Stimulated activated CD8-positive, alpha-beta memory T cell treated with anti-CD3 and anti-CD28 coated beads, Interleukin-15, amount 100 ng/mL, for 4 hours (primary cell): ENCODE measurements at places on chromosomes 2 and 18.

- no peak for DNase-seq
Observed at GRCh38 chr2:233165895-233166661, 85.4 kb upstream of the ATG16L1 start.

GRCh38 chr2:201404699-201405280, 46.5 kb downstream of the TRAK2 start:
- no peak for DNase-seq

DNA sequence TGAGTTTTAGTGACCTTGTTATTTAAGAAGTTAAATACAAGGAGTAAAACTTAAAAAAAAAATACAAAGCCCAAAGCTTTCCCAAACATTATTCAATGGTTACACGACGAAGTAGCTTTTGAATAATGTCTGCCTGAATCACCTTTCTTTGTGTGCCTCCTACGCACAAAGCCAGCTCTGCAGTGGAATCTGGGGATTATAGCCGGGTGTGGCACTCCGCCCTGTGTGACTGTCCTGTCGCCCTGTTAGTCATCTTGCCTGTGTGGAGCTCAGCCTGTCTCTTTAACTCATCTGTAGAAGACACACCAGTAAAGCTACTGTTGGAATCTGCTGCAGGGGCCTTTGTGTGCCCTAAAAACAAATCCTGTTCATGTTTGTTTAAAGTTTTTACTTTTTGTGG, 79.4 kb upstream of the TCF7L1 start:
- no peak for DNase-seq

DNA sequence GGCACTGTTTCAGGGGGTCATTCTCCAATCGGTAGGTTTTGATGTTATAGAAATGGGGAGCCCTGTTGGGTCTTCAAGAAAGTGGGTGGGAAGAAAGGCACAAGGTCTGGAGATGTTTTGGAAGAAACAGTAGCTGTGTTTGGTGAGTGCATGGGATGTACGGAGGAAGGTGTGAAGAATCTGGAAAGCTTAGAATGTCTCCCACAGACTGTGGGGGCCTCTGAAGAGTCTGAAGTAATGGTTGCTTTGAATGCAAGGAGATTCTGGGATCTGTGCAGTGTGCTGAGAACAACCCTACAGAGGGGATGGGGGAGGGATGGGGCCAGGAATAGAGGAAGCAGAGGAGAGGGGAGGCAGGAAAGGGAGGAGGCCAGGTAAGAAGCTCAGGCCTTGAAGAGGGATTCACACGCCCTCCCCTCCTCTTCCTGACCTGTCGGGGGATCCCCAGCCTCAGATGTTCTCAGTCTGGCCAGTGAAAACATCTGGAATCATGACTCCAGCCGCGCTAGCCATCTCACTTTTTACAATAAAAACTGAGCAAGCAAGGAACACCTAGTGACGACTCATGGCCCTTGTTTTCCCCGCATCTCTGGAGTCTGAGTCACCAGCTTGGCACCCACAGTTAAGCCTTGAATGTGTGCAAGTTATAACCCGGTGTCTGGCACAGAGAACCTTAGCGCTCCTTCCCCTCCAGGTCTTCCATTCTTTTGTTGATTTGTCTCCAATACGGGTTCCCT, 74.2 kb downstream of the SH3BP4 start:
- no peak for DNase-seq

DNA sequence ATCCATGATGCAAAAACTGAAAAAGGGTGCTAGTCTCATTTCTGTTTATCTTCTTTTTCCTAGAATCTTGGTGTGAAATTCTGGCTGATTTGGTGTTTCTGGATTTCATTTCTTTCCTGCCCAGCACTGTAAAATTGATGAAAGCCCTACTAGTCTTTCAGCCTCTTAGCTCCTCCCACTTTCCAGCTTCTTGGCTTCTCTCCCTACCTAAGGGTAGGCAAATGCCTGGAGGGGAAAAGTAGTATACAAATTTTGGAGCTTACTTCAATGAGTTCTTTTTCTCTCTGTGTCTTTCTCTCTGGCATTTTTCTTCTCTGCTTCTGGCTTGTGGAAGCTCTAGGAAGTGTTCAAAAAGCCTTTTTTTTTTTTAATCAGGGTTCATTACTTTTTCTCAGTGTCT, 160.5 kb downstream of the XIRP2 start:
- no peak for DNase-seq

- DNase-seq: no peak
Observed at GRCh38 chr2:206011795-206012194, 74.2 kb downstream of the INO80D start.

DNA sequence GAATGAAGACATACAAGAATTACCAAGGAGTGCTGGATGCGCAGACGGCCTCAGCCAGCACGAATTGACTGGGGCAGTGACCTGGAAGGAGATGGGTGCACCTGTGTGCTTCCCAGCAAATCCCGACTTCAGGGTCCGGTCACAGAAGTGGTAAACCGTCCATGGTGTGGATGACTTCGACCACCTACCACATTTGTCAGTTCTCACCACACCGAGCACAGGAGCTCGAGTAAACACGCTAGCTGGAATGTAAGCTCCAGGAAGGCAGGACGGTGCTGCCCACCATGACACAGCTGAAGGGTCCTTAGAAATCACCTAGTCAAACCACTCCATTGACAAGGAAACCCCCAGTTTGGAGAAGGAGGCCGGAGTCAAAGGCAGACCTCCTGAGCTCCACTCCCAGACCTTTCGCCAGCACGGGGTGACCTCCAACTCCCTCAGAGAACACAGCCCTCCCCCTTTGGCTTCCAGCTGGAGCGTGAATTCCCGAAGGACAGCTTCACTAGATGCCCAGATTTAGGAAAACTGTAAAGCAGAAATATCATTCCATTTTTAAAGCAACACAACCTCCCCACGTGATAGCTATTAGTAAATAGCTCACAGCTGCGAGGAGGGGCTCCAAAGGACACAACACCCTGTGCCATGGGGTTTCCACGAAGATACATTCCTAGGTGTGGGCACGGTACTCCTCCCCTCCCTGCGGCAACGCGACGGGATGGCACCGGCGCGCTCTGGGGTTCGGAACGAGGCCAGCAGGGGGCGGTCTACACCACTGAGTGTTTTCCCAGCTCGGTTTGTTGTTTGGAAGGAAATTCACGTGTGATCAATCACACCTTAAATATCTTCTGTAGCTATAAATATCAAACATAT, 34.1 kb upstream of the GNAL start:
- DNase-seq: no peak

DNA sequence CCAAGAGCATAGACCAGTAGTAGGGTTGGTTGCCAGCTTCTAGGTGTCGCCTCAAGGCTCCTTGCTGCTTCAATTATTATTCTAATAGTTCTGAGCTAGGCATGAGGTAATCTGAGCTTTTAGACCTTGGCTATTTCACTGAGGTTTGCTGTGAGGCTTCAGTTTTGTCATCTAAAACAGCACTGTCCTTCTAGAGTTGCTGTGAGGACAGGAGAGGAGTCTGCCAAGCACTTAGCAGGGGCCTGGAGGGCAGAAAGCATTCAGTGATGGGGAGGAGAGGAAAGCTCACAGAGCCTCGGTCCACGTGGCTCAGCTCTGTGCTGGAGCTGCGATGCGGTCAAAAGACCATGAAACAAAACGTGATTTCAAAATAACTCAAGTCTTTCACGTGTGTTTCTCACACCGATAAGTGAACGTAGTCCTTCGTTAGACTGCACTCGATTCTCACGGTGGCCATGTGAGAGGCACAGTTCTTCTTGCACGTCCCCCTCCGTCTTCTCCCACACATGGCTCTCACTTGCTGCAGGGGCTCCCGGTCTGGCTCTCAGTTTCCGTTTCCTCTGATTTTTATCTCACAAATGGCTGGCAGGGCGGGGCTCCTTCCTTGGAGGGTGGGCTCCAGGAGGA, 113.7 kb downstream of the B3GNT2 start:
- no peak for DNase-seq

DNA sequence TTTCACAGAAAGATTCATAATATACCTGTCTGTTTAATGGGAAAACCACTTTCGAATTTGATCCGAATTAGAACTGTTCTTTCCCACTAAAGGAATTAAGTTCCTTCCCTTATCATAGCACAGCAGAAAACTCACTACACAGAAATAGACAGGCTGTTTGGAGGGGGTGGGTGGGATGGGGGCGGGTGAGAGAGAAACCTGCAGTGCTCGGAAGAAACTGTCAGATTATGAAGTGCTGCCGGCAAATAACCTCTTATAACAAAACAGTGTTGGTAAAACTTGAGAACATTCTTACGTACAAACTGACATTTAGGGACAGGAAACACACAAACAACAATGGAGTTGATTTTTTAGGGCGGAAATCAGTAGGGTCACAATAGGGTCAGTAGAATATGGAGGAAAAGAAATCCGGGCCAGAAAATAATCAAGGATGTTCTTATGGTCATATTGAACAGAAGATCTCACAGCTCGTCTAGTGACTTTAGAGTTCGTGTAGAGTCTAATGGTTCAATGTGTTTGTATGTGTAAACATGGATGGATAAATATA, 756.0 kb upstream of the LRATD1 start:
- DNase-seq: no peak

- DNase-seq: no peak
Observed at GRCh38 chr18:34773961-34774766, 64.1 kb downstream of the DTNA start.

DNA sequence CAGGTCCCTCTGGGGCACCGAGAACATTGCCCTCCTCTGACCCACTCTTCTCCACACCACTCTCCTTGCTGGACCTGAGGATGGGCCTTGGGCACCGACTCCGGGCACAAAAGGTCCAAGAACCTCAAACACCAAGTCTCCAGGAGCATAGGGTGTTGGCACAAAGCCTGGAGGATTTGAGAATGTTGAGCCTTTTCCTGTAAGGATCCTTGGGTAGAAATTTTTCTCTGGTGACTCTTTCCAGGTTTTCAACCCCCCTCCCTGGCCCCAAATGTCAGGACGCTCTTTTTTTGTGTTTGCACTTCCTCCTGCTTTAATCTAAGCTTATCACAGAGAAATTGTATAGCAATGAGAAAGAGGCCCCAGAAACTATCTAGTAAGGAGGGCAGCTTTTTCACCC, 9.2 kb downstream of the SPR start:
- no peak for DNase-seq

DNA sequence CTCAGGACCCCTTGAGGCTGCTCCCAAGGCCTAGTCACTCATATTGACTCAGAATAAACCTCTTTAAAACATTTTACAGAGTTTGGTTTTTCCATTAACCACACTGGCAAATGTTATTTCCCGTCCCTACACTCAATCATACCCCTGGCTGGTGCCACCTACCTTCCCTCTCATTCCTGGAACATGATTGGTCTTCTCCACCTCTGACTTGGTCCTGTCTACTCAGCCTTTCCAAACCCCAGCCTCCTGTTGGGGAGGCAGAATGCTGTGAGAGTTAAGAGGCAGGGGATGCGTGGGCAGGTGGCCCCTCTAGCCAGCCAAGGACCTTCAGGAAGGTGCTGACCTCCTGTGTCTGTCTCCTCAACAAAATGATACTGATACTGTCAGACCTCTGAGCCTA, 149.3 kb downstream of the CABLES1 start:
- no peak for DNase-seq
